ENCODE measurements at places on chromosomes 4 and X.

DNA sequence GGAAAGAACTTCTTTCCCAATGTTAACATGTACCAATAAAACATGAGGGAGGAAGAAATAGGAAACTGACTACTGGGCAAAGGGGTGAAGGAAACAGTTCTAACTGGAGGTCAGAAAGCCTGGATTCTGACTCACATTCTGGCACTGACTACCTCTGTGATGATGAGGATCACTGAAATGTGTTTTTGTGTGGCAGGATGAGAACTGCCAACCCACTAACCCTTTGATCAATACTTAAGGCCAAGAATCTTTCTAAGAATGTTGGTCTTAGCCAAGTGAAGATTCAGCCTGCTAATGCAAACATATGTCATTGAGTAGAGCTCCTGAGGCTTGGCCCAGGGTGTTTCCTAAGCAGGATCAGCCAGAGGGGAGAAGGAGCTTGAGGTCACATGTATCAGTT lies 4.6 kb downstream of the ALAS2 start:
- no peak for DNase-seq

DNA sequence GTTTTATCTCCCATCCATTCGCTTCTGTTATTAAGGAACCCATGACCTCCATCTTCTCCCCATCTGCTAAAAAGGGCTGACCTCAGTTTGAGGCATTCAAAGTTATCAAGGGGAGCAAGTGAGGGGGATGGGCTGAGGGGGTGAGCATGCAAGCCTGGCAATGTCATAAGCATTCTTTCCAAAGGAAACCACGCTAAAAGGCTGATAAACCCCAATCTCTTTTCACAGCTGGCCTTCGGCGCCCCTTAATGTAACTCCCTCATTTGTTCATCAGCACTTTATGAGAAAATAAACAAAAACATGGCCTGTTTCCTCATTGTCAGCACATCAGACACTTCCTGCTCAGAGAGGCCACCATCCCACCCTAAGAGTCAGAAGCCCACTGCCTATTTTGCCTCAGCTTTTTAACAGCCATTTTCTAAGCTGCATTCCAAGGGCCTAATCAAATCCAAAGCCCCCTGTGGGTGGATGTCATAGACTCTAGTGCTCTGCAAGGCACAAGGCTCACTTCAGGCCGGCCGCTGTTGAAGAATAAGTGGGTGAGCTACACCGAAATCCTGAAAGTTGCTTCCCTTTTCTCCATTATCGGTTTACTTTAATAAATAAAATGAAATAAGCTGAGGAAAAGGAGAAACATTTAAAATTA lies 92.0 kb upstream of the SRD5A3 start:
- DNase-seq: no peak

DNA sequence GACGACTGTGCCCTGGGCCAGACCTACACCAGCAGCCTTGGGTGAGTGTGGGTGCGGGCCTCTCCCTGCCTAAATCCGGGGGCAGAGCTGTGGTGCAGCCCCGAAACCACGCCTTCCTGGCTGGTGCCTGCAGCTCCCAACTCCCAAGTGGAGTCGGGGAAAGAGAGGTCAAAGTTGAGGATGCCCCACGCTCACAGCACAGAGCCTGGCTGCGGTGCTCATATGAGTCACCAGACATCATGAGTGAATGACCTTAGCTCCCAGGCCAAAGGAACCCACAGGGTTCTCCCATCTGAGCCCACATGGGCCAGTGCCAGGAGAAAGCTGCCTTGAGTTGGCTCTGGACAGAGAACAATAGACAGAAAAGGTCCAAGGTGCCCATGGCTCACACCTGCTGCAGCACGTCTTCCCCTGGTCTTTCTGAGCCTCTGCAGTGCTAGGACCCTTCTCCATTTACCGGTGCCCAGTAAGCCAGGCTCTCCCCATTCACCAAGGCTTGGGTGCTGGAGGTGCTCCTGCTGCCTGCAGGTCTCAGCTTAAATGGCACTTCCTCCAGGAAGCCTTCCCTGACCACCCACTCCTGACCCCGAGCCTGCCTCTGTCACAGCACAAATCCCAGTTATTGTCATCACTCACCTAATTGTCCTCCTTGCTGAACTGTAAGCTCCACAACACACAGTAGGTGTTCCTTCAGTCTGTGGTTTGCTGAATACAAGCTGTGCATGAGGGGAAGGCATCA lies 224.2 kb downstream of the AFAP1 start:
- no peak for DNase-seq

GRCh38 chr4:180792541-180792940 lies 1450.7 kb upstream of the TENM3 start:
- DNase-seq: no peak

DNA sequence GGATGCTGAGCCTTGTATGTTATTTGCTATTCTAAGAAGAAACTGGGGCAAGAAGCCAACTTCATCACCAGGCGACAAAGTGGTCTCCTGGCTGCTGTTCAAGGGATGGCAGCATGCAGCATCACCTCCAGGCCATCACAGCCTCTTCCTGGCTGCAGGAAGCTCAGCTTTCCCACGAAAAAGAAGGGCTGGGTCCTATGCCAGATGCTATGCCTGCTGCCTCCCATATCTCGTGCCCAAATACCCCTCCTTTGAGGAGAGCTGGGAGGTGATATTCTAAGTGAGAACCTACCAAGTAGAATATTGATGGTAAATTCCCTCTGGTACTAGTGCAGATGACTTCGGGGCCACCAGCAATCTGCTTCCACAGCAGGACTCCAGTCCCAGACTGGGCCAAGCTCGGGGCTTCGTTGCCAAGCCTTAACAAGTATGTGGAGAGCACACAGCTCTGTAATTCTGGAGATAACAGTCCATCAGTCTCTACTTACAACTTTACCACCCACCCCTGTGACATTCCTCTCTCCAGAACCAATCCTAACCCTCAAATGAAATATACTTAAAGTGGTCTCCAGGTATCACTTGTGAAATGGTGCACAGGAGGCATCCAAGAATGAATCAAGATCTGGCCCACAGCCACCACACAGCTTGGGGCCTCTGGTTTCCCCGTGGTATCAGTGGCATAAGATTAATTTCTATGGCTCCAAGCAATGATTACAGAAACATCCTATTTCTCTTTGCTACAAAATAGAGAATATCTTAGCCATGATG lies 149.3 kb downstream of the PALLD start:
- DNase-seq: no peak

DNA sequence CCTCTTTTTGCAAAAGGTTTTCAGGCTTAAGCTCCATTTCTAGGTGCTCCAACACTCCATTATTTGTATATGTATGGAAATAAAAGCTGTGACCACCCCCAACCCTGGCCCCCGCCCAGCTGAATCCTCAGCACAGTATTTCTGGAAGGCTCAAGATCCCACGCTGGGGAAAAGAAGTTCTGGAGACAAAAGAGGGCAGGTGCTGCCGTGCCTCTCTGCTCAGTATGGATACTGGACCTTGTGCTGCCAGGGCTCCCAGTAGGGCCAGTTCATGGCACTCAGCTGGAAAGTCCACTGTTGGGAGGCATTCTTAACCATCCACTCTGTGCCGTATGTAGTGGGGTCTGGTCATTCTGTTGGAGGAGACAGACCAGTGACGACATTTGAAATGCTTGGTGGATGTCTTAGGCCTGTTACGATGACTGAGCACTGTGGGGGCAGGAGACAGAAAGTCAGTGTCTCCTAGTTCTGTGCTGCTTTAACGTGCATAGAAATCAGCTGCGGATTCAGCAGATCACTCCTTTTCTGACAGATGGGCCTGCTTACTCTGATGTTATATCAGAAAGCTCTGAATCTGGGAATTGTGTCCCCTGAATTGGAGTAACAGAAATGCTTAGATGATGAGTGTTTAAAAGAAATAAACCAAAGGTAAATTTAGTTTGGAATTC lies 48.4 kb upstream of the MSANTD1 start:
- DNase-seq: no peak

DNA sequence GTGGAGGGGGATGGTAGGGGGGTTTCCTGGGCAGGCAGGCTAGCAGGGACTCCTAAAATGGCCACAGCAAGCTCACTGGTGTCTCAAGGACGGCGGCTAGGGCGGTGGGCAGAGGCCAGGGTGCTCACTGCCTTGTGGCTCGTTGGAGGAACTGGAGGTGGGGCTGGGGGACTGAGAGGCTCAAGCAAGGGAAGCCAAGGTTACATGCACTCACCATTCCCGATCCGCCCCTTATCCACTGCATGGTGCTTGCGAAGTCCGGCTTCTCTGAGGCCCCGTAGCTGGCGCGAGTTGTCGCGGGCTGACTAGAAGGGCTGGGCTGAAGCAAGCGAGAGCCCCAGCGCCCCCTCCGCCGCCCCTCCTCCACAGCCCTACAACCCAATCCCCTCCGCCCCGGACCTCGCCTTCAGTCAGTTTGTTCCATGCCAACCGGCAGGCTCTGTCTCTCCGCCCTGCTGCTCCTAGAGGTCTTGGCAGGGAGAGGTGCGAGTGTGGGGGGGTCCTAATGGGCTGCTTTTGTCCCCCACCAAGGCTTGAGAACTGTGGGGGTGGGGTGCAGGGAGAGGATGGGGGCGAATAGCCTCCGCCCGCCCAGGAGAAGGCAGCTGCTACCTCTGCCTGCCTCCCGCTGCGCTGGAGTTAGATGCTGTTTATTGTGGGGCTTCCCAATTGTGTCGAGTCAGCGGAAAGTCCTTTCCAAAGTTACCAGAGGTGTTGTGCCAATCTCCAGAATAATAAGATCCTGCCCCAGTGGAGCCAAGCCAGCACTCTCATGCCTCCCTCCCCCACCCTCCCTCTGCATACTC lies at the start of gene ARHGEF9:
Gene ARHGEF9, minus strand, starts transcription at position 313 of the 806 bp plus-strand sequence. Its CDS starts 69 bp downstream, at position 244.
- DNase-seq: peak; percentile 54

GRCh38 chrX:20320461-20321159 lies 53.9 kb upstream of the RPS6KA3 start:
- no peak for DNase-seq

DNA sequence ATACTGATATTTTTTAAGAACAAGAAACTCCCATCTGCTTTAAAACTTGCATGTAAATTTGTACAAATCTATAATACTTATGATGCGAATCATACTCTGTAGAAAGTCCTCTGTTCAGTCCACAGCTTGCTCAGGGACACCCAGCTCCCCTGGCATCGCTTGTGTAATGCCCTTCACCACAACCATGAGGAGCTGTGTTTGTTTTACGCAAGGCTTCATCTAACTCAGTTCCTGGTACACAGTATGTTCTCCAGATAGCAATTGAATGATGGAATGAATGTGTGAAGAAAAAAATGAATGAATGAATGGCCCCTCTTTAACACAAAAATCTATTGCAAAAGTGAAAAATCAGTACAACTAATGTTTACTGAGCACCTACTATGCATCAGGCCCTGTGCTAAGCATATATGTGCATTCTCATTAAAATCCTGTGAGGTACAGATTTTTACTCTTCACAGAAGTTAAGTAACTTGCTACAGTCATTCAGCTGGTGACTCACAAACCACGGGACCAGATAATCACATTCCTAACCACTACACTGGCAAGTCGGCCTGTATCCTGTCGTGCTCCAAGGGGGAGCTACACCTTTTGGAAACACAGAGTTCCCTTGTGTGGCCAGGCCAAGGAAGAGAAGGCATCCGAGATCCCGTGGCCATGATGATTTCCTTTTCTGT lies 58.7 kb upstream of the KDR start:
- DNase-seq: no peak

- no peak for DNase-seq
These were observed 154.7 kb downstream of the BEND2 start for GRCh38 chrX:18065956-18066355.

- DNase-seq: no peak
These were observed 114.0 kb downstream of the IL1RAPL1 start for GRCh38 chrX:28701222-28701621.

Data from activated effector memory CD4-positive, alpha-beta T cell treated with anti-CD3 and anti-CD28 coated beads, Interleukin-2, amount 50 U/mL, for 16 hours (primary cell).